ENCODE measurements at places on chromosomes 2 and 18.

- DNase-seq = peak; percentile 2
Observed at GRCh38 chr2:43950383-43951008, 45.3 kb downstream of the LRPPRC start.

DNA sequence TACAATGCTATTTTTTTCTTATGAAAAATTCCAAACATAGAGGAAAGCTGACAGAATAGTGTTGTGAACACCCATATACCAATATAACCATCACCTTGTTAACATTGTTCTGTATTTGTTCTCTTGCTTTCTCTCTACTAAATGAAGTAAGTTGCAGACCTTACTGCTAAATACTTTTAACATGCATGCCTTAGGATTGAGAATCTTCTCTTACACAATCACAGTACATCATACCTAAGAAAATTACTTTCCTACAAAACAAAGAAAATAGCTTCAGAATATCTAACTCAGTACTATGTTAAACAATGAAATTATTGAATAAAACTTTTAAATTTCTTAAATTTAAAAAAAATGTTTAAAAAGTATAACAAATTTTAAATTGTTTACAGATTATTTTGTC lies 136.5 kb downstream of the UBR3 start:
- no peak for DNase-seq

DNA sequence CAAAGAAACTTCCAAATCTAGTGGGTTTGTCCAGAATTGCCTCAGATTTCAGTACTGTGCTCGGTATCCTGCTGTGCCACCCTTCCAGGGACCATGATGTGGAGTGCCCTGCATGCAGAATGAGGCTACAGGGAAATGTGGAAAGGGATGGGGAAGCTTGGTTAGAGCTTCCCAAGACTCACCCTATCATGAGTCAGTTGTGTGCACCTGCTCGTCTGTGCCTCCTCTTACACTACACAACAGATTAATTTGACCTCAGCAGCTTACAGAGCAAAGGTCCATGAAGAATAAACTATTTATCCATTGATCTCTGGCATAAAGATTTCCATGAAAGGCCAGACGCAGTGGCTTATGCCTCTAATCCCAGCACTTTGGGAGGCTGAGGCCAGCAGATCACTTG lies 21.3 kb upstream of the NCK2 start:
- DNase-seq = no peak

DNA sequence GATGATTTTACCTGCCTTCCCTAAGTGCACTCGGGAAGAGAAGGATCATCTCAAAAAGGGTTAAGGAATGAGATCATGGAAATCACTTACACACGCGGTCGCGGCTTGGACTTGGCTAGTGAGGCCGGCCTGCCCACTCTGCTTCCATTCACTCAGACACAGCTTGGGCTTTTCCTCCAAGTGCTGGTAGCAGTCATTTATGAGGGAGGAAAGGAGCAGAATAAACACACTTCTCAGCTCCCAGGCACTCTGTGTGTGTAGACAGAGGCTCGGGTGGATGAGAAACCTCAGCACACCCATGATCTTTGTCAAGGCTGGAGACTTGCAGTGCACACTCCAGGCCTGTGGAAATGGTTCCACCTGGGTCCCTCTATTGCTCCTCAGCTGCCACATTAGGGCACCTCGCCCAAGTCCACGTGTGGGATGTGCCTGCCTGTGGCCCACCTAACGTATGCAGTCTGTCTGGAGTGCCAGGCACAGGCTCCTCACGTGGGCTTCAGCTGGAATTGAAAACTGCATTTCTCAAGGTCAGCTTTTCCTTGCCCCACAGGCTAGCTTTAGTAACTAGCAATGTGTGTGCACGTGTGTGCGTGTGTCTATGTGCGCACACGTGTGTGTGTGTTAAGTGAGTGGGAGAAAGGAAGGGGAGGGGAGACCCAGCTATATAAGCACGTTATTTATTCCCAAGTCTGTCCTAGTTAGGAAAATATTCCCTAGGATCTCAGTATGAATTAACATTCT lies 288.4 kb downstream of the SOX11 start:
- no peak for DNase-seq

DNA sequence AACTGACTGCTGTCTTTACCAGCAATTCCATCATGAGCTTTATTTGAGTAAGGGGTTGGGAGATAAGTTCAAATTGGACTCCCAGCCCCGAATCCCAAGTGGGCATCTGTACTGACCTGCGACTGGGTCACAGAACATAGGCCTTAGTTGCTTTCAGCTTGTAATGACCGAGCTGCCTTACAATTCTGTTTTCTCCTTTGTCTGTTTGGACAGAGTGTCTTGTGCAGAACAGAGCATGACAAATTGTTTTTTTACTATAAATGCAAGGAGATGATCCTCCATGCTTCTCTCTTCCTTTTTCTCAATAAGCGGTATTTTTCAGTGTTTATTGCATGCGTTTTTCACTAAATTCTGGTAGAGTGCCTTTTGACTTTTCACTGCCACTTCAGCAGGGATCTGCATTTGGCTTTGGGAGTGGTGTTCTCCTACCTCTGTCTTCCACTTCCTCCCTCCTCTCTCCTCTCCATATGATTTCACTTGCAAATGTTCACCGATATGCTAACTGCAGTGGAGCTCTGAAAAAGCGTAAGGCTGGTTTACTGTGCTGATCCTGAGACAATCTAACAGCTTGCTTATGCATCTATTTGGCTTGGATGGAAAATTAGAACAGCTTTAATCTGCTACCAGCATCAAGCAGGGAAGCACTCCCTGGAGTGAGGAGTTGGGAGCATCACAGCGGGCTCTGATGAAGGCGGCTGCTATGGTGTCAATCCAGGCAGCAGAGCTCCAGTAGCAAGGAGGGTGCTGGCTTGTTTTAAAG lies 158.8 kb upstream of the SMIM21 start:
- DNase-seq = no peak

DNA sequence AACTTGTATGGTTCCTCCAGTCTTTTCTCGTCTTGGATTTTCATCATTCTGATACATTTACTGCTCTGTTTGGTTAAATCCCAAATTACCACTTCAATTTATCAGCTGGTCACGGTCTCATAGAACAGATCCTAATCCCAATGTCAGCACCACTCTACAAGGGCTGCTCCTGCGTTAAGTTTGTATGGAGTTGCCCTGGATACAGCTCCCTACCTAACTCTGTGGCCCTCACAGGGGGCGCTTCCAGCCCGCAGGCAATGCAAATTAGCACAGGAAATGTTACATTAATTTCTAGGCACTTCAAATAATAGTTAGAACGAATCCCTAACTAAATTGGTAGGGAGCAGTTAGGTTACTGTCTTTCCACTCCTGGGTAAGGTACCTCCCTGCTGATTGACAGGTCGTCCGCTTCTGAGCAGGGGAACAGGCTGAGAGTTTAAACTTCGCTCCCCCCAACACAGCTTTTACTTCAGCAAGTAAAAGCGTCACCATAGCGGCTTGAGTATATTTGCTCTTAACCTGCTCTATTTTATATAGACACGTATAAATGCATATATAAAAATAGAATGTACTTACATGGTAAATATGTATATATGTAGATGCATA lies 238.5 kb upstream of the FANCL start:
- DNase-seq = no peak

GRCh38 chr2:42848265-42848664 lies 55.9 kb upstream of the HAAO start:
- DNase-seq = no peak

DNA sequence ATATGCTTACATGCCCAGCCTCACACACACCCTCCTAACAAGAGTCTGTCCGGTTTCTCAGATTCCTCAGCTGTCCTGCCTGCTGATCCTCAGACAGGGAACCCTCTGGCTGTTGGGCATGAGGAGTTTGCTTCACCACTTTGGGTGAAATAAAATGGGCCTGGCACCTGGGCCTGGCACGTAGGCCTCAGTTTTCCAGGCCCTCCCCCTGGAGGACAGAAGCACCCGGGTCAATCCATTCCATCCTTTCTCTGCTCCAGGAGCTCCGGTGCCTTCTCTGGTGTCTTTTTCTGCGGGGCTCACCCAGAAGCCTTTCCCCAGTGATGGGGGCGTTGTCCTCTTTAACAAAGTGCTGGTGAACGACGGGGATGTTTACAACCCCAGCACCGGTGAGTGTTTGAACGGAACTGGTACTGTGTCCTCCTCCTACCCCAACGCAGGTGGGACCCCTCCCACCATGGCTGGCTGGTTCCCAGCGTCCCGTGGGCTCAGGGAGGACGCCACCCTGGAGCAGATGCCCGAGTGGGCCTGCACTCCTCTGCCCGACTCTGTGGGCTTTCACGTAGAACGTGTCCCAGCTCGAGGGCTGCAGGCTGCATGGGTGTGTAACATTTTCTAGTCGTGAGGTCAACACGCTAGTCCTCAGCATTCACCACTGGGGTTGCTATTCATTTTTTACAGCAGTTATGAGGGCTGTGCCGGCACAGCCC lies 62.8 kb downstream of the EMILIN2 start:
- DNase-seq = no peak

DNA sequence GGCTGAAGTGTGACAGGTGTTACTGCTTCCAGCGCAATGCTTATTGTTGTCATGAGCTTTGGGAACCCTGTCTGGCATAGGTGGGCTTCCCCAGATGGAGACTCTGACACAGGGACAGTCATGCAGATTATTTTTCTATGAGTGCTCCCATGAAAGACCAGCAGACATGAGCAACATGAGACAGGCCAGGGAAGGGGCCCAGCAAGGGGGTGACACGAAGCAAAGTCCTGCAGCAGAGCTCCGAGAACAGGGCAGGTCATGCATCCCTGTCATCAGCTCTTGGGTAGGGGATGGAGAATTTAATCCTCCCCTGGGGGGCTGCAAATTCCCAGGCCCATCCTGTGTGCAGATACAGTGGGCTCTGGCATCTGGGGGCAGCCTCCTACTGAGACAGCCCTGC lies 77.4 kb downstream of the CTAGE1 start:
- DNase-seq = no peak

DNA sequence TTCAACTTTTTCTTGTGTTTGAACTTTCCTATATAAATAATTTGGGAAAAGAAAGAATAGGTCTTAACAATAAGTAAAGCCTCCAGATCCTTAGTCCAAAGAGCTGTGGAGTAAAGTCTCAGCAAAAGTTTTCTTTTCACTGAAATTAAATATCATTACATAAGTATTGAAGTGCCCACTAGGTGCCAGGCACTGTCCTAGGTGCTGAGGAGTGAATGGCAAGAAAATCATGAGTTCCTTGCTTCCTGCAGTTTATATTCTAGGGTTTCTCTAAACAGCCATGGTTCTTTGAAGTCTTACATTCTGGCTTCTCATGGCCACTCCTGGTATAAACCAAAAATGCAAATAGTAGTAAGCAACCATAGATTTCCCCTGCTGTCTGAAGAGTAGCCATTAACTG lies 59.7 kb downstream of the SPP2 start:
- no peak for DNase-seq

DNA sequence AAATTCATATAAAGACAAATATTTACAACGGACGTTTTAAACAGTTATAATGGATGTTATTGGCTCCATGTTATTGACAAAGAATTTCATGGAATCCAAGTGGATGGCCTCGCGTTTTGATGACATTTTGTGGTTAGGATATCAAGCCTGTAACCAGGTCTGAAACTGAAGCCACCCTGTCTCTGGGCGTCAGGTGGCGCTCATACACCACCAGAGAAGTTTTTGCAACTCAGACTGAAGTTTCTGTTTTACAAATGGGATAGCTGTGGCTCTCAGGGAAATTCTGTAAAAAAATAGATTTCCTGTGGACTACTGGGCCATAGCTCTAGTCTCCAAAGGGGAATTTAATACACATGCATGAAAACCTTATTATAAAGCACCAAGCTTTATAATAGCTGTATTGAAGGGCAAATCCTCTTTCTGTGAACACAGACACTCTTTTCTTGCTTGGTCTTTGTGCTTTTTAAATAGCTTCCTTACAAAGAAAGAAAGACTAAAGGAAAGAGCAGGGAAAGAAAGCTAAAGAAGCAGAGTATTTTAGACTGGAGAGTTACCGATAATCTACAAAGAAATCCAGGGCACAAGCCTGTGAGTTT lies 86.7 kb downstream of the C18orf54 start:
- DNase-seq = peak; percentile 57

GRCh38 chr2:234577191-234577590 lies 80.3 kb upstream of the ARL4C start:
- no peak for DNase-seq
